ENCODE measurements at places on chromosomes 2 and 18. TPM values are rescaled to one million over a fixed set of nuclear protein-coding genes. Genes with fewer than 3 reads are reported as not detected.

The EHD3 gene
- 7.3 TPM for total RNA-seq

DNA sequence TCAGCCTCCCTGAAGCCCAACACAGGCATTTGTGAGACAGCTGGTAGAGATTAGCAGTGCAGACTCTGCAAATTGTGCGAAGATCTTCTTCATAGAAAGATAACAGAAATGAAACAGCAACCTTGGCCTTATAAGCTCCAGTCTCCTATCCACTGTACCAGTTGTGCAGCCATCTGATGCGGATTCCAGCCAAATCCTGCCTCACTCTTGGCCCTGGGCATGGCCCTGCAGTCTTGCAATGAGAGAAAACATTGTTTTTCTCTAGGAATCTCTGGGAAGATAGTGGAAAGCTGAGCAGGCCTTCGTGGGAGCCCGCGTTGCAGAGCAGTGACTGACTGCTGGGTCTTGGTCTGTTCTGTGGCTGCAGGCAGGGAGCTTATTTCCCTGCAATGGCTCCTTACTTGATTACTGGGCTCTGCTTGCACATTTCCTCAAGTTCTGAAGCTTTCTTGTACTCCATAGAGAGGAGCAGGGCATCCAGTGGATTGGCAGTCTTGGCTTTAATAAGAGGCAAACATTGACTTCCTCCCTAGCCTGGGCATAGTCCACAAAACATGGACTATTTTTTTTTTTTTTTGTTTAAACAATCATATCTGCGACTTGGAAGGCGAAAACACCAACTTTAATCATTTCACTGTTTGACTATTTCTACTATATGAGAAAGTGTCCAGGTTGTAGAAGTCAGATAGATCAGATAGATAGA is 193.0 kb downstream of the ACTR3 start:
- H3K4me1 ChIP-seq = peaks cover 24% of the 10 kb centered on the region
- H3K27ac ChIP-seq = no peak overlapping the region
- H3K4me3 ChIP-seq = no peak overlapping the region
- H3K27me3 ChIP-seq = no peaks in the 10 kb centered on the region

DNA sequence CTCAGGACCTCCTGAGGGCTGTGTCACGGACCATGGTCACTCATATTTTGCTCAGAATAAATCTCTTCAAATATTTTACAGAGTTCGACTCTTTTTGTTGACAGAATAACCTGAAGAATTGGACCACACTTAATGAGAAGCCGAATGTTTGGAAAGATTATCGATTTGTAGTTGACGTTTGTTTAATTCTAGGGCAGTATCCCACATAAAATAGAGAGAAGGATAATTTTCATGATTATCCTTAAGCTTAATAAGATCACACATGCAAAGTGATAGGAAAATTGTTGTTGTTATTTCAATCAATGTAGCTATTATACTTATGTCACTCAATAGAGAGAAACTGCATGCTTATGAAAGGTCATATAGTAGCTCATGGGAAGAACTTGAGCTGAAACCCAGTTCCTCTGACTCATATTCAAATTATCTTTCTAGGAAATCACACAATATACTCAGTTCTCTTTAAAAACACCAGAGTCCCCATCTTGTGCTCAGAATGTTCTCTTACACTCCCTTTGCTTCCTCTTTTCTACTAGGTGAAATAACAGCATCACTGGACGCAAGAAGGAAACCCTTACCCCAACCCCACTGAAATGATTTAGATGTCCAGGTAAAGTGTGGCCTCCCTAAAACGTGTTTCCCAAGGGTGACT is 982.1 kb downstream of the TSN start:
- H3K4me3 ChIP-seq = no peak overlapping the region
- no peaks in the 10 kb centered on the region for H3K4me1 ChIP-seq
- H3K27me3 ChIP-seq = no peaks in the 10 kb centered on the region

DNA sequence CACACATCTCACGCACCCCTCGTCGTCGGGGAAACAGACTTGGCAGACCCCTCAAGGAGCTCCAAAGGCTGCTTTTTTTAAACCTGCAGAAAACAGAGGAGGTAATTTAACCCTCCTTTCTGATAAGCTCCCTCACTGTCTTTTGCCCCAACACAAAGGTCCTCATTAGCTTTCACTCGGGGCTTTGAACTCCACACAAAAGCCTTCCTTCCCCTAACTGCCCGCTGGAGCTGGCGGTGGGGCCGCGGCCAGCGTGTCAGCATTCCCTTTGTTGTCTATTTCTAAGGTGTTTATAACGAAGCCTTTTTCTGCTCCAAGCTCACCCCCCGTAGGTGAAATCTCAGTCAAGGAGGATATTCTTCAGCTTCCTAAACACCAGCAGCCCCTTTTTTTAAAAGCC is 43.5 kb upstream of the ID2 start:
- no peak for DNase-seq
- H3K4me3 ChIP-seq = no peak overlapping the region
- H3K4me1 ChIP-seq = no peaks in the 10 kb centered on the region
- no peaks in the 10 kb centered on the region for H3K36me3 ChIP-seq
- H3K27me3 ChIP-seq = no peaks in the 10 kb centered on the region
- no peak overlapping the region for H3K27ac ChIP-seq

DNA sequence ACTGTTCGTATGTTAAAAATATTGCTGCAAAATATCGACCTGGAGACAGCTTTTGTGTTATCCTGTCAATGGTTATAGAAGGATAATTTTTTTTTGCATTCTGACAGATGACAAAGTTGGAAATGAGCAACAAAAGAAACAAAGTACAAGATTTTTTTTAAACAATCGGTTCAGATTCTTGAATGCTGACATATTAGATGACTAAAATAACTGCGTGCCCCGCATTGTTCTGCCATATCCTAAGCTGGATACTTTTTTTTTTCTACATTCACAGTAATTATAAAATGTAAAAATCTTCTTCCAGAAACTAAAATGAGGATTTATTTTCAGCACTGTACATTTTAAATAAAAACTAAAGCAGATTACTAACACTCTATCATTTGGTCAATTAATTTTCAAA is 67.1 kb downstream of the ABCG8 start:
- no peak overlapping the region for H3K4me3 ChIP-seq
- H3K27me3 ChIP-seq = no peaks in the 10 kb centered on the region
- DNase-seq = no peak

The LIMS3 gene
- total RNA-seq = not detected

- no peak overlapping the region for H3K27ac ChIP-seq
- H3K4me1 ChIP-seq = no peaks in the 10 kb centered on the region
- H3K4me3 ChIP-seq = no peak overlapping the region
- H3K27me3 ChIP-seq = no peaks in the 10 kb centered on the region
- DNase-seq = no peak
Measured at GRCh38 chr2:236862961-236863728, 222.5 kb upstream of the COPS8 start.

Measured in right lobe of liver (tissue), 6 donors.